Fibroblast of lung (primary cell): ENCODE measurements at places on chromosomes 7 and 10.

DNA sequence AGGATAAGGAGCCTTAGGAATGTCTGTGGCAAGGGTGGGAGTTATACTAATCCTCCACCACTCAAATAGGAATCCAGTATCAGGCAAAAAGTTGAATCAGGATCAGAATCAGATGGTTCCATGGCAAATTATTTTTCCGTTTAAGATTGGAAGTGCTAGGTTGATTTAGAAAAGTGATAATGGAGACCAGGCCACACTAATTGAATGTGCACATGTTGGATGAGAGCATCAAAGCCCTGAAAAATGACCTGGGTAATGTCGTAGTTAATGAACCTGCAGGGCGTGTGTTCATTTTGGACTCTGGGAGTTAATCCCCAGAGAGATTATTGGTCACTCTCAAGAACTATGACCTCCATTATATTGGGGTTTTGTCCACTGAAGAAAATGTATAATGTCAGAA lies 53.3 kb upstream of the UBN2 start:
- DNase-seq: no peak

GRCh38 chr10:129310881-129311280 lies 156.2 kb upstream of the MGMT start:
- DNase-seq: no peak

- no peak for DNase-seq
These were observed 280.0 kb downstream of the CACNA2D1 start for GRCh38 chr7:82163586-82163985.

DNA sequence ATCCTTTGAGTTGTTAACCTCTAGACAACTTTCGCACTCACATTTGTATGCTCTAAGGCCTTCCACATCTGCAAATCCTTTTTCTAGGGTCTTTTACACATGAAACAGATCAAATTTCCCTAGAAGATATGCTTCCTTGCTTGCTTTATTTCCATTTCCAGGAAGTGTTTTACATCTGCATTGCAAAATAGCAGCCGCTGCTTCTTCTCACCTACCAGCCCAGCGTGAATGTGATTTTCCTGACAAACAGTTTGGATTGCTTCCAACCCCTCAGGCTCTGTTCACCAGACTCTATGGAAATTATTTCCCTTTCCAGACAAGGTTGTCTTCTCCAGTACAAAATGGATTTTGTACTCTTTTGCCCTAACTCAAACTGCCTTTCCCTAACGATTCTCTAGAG lies 50.9 kb upstream of the PAPSS2 start:
- no peak for DNase-seq

- DNase-seq: no peak
These were observed 15.3 kb downstream of the PLAU start for GRCh38 chr10:73926152-73926764.

DNA sequence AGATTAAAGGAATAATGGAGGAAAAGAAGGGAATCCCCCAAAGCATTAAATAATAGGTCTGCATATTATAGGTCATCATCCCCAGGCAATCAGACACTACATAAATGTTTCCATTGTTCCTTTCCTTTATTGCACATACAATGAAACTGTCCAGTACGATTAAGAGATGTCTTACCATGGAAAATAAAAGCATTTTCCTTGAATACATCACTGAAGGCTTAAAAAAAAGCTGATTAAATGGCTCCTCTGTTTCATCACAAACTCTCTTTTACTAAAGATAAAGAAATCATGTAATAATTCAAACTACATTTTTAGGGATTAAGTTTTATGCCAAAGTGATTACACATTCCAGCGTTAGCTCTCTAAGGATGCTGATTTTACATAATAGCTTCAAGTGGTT lies 316.0 kb downstream of the AGMO start:
- no peak for DNase-seq

DNA sequence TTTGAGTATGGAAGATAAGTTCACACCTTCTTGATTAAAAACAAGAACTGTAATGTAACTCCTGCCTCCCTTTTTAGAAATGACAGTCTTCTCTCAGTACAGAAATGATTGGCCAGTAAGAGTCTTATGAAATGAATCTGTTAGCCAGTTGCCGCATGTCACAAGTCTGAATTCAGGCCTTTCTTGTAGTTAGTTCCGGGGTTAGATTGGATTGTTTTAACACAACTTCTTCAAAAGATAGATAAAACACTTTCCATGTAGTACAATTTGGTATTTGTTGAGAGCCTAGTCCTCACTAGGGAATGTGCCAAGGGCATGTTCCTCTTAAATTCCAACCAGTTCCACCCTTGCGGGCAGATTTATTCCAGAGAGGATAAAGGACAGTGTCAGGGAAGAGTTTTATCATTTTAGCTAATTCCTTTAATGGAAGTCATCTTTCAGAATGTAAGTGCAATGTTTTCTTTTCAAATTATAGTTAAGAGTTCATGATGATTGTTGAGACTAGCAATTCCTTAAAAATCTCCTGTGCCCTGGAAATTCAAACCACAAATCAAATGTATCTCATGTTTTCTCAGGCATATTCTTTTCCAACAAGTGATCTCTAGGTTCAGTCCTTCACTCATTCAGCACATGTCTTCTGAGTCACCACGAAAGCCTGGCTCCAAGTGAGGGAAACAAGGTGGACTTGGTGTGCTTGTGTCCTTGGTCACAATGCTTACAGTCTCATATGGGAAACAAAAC lies 4.1 kb downstream of the FHIP2A start:
- DNase-seq: peak; percentile 97

GRCh38 chr7:27188386-27189294 lies 3.6 kb upstream of the HOXA11 start:
- DNase-seq: no peak

GRCh38 chr10:8044908-8045725 lies 9.4 kb upstream of the GATA3 start:
- no peak for DNase-seq

DNA sequence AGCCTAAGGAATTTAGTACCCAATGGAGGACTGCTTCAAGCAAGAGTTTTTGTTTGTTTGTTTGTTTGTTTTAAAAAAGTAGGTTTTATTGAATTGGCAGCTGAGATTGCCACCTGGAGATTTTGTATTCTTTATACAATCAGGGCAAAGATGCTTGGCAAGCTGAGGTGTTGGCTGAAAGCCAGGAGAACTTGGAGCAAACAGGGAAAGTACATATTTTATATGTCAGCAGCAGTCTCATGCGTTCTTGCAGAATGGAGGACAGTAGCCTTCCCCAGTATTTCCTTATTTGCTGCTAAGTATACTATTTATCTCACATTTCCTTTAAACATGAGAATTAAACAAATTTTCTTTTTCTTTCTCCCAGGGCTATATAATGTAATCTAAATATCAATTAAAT lies 22.6 kb upstream of the ICA1 start:
- DNase-seq: no peak

GRCh38 chr10:96419351-96419750 lies 60.5 kb upstream of the OPALIN start:
- no peak for DNase-seq

GRCh38 chr7:128030654-128031611 lies at the start of gene LRRC4:
LRRC4 (minus strand) TSS chr7:128031437; CDS start chr7:128030640, 797 bp downstream.
- DNase-seq: peak; percentile 62

DNA sequence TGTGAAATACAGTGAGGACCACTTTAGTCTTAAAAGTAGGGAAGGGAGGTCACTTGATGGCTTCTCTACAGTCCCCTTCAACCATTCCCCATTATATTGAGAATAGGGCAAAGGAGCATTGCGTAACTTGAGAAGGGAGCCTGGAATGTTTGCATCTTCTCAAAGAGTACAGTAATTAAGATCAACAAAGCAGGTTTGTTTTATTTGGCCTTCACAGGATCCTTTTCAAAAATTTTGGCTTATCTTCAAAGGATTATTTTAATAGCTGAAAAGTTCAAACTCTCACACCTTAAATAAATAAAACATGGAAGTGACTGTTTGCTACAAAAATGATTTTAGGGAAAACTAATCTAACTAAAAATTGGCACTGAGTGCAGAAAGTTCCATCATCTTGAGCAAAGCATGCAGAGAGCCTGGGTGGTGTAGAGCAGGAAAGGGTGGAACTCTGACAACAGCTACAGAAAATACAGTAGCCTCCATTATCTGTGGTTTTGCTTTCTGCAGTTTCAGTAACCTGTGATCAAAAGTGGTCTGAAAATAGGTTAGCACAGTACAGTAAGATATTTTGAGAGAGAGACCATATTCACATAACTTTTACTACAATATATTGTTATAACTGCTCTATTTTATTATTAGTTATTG lies 214.0 kb downstream of the MDFIC start:
- peak; percentile 10 for DNase-seq

- no peak for DNase-seq
These were observed 85.0 kb downstream of the PRKCQ start for GRCh38 chr10:6494936-6495592.

- peak; percentile 79 for DNase-seq
These were observed 41.7 kb downstream of the VCL start for GRCh38 chr10:74039561-74040145.
